ENCODE measurements at places on chromosomes 7 and 10.
A peak's percentile ranks its signal among the peaks of the same experiment; 100 is the strongest.

GRCh38 chr7:2360796-2361195 lies 6.2 kb downstream of the EIF3B start:
- no peak for DNase-seq

GRCh38 chr10:100510533-100511308 lies 8.9 kb downstream of the SEC31B start:
- DNase-seq: peak; percentile 77

DNA sequence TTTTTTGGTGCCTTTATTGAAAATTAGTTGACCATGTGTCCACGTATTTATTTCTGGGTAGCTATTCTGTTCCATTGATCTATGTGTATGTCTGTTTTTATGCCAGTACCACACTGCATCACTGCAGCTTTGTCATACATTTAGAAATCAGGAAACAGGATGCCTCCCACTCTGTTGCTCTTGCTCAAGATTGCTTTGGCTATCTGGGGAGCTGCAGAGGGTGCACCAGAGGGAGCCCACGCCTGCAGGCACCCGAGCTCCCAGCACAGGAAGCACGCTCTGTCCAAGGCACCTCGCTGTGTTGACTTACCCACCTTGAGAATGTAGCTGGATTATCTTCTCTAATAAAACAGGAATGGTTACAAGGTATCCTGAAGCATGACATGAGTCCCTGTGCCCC lies 301.7 kb downstream of the TCERG1L start:
- no peak for DNase-seq

- DNase-seq: no peak
Observed at GRCh38 chr7:151637781-151638261, 118.1 kb upstream of the RHEB start.

GRCh38 chr7:135522509-135522908 lies 12.6 kb upstream of the CNOT4 start:
- no peak for DNase-seq

- no peak for DNase-seq
Observed at GRCh38 chr10:32007026-32007425, 49.2 kb downstream of the KIF5B start.

- no peak for DNase-seq
Observed at GRCh38 chr10:31393844-31394243, 74.8 kb downstream of the ZEB1 start.

GRCh38 chr7:21507627-21508343 lies 35.1 kb upstream of the DNAH11 start:
- peak; percentile 18 for DNase-seq

- no peak for DNase-seq
Observed at GRCh38 chr10:120748519-120748918, 102.6 kb upstream of the WDR11 start.

- DNase-seq: no peak
Observed at GRCh38 chr10:8435186-8436055, 380.9 kb downstream of the GATA3 start.

DNA sequence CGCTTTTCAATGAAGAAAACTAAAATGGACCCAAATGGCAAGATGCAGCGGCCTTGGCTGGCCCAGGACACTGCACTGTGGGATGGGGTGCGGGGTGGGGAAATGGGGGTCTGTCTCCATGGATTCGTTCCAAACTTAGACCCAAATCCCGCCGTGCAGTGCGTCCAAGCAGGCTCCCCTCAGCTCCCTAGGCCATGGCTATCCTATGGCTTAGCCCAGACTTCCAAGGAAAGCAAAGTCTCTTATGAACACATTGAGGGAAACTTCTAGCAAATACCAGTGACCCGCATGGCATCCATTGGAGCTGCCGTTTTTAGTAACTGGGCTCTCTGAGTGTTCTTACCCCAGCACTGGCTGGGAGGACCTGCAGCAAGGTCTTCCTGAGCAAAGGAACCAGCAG lies 122.5 kb downstream of the EBF3 start:
- no peak for DNase-seq

GRCh38 chr10:3010816-3011460 lies 56.4 kb upstream of the PFKP start:
- peak; percentile 8 for DNase-seq

DNA sequence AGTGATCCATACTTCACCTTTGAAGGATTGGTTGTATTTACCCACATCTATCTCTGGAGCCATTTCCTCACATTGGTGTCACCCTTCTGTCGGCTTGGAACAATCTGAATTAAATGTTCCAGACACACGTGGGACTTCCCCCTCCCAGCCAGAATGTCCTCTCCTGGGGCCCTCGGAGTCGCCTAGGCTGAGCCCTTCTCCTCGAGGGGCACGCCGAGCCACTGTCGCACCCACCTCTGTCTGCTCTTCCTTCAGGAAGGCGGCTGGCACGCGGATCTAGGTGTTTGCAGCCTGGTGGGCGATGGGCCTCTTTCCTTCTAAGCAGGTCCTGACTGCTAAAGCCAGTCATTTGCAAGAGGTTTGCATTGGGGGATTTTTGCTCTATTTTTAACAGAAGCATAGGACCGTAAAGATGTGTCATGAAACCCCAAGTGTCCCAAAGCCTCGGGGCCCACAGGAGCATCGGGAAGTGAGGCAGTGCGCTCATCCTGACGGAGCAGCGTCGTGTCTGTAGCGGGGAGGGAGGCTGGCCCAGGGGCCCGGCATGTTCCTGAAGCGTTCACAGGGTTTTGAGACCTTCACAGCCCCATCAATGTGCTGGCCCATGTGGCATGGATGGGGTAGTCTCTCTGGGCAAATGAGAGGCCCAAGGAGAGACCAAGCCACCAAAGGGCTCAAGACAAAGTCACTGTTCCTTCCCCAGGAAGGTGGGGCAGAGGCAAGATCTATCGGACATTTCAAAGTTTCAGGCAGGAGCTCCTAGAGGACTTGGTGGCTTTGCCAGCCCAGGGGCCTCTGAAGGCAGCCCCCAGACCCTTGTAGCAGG lies 86.7 kb downstream of the RGS10 start:
- DNase-seq: no peak

DNA sequence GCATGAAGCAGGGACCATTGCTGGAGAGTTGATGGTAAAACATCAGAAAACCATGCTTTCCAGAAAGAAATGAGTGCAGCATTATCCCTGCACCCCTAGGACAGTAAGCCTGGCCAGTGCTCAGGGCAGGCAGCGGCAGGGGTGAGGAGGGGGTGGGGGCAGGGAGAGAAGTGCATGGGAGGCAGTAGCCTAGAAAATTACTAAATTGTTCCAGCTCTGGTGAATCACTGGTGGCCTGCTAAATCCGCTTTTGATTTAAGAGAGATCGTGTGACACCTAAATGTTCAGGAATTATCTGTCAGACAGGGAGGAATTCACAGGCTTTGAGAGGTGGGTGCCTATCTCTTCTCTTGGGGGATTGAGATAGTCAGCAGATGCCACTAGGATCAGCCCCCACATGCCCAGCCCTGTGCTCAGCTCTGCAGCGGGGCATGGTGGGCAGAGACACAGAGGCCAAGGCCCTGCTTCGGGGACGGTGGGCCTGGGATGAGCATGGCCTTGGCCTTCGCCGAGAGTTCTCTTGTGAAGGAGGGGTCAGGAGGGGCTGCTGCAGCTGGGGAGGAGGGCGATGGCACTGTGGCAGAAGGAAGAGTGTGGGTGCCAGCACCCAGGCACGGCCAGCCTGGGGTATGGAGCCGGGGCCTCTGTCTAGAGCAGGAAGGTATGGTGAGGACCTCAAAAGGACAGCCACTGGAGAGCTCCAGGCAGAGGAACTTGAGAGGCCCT lies 5.0 kb upstream of the AQP1 start:
- no peak for DNase-seq

- DNase-seq: no peak
Observed at GRCh38 chr7:8601121-8601520, 167.7 kb downstream of the NXPH1 start.

DNA sequence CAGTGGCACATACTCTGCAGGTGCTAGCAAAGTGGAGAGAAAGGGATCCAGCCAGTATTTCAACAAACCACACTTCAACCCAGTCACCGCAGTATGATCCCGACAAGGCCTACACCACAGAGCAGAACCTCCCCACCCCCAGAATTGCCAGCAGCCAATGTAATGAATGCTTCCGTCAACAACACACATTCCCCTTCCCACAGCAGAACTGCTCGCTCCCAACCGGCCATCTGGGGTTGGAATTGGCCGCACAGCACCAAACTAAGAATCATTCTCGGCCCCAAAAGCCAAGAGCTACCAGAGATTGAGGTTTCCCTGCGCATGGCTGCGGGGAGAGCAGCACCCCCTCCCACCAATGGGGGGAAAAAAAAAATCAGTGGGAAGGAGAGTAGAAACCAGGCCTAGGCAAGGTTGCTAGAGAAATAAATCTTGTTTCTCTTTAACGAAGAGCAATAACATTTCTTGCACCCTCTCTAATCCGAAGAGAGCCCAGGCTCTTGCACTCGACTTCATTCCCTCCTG lies 1.1 kb downstream of the WASL start:
- DNase-seq: peak; percentile 42

GRCh38 chr10:30827531-30828120 lies 198.1 kb upstream of the LYZL2 start:
- DNase-seq: no peak

- no peak for DNase-seq
Observed at GRCh38 chr7:42763137-42763551, 148.7 kb downstream of the C7orf25 start.

GRCh38 chr7:14936554-14936953 lies 34.0 kb upstream of the DGKB start:
- DNase-seq: no peak

GRCh38 chr7:105719395-105719794 lies 138.1 kb upstream of the EFCAB10 start:
- no peak for DNase-seq

- DNase-seq: no peak
Observed at GRCh38 chr7:2499181-2499580, 20.4 kb upstream of the LFNG start.

- no peak for DNase-seq
Observed at GRCh38 chr10:44965651-44966097, 6.1 kb downstream of the RASSF4 start.

DNA sequence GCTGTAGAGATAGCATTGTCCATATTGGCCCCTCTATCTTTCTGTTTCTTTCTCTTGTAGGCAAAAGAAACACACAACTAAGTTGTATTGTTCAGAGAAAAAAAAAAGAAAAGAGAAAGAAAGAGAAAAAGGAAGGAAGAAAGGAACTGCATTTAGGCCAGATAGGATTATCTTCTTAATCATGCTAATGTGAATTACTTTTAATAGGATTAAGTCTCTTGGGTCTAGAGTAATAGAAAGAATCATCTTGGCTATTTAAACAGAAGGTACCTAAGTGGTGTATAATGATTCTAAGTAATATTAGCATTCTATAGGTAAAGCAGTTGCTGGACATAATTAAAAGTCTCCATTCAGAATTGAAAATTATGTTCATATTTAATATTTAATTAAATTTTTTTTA lies 42.2 kb downstream of the GPR85 start:
- DNase-seq: no peak

DNA sequence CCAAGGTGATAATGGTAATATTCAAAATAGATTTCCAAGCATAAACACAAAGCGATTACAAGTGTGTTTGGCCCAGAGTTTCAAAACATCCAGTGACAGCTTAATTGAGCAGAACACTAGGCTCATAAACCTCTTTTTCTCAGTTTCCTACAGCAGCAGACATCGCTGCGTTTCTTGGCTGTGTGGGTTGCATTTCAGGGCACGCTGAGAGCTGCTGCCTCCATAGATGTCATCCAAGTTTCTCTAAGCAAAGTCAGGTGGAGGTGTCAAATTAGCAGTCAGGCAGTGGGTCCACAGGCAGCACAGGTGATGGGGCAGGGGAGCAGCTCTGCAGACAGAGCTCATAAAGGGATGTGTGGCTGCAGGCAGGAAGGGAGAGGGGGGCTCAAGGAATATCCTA lies 50.5 kb upstream of the COL13A1 start:
- no peak for DNase-seq

- no peak for DNase-seq
Observed at GRCh38 chr10:423178-423577, 266.3 kb downstream of the DIP2C start.

- DNase-seq: no peak
Observed at GRCh38 chr7:27128034-27128433, 2.5 kb downstream of the HOXA4 start.

GRCh38 chr10:92164036-92164696 lies 126.7 kb downstream of the CPEB3 start:
- no peak for DNase-seq

DNA sequence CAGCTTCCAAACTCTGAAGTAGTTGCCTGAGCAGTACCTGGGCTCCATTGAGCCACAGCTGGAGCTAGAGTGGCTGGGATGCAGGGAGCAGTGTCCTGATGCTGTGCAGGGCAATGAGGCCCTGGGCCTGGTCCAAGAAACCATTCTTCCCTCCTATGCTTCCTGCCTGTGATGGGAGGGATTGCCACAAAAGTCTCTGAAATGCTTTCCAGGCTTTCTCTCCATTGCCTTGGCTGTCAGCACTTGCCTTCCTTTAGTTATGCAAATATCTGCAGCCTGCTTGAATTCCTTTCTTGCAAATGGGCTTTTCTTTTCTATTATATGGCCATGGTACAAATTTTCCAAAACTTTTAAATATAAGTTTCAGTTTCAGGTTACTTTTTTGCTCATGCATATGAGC lies 972.2 kb upstream of the MBL2 start:
- DNase-seq: no peak

- no peak for DNase-seq
Observed at GRCh38 chr7:41492603-41493002, 210.3 kb downstream of the INHBA start.

DNA sequence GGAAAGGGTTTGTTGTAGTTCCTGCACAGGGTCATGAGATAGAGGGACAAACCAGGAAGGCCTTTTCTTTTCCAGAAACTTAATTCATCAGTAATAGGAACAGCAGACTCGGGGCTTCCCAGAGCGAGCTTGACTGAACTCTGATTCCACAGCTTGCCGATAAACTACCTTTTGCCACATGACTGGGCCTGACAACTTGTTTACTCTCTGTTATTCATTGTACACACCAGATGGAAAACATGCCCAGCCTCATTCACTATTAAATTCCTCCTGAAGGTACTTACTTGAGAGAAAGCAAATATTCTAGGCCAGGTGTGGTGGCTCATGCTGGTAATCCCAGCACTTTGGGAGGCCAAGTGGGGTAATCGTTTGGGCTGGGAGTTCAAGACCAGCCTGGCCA lies 77.1 kb upstream of the FGFR2 start:
- DNase-seq: no peak

DNA sequence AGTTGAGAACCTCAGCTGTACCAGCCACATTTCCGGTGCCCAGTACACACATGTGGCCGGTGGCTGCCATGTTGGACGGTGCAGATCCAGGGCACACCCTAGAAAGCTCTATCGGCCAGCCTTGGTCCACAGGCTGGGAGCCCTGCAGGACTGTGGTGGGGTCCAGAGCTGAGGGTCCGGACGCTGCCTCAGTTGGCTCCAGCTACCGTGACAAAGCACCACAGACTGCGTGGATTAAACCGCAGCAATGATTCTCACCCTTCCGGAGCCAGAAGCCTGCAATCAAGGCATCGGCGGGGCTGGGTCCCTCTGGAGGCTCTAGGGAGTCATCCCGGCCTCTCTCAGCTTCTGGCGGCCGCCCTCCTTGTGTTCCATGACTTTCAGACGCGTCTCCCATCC lies 50.1 kb downstream of the PDGFA start:
- DNase-seq: no peak

GRCh38 chr7:94052398-94053180 lies 48.4 kb upstream of the BET1 start:
- no peak for DNase-seq

- DNase-seq: no peak
Observed at GRCh38 chr7:70582927-70583895, 548.7 kb upstream of the GALNT17 start.

Measured in activated T-cell treated with anti-CD3 and anti-CD28 coated beads, Interleukin-2, amount 50 U/mL, for 72 hours (primary cell).